Left renal cortex interstitium (tissue), 4 donors: ENCODE measurements at places on chromosomes 4 and X. TPM values are rescaled to one million over a fixed set of nuclear protein-coding genes. Genes with fewer than 3 reads are reported as not detected.

DNA sequence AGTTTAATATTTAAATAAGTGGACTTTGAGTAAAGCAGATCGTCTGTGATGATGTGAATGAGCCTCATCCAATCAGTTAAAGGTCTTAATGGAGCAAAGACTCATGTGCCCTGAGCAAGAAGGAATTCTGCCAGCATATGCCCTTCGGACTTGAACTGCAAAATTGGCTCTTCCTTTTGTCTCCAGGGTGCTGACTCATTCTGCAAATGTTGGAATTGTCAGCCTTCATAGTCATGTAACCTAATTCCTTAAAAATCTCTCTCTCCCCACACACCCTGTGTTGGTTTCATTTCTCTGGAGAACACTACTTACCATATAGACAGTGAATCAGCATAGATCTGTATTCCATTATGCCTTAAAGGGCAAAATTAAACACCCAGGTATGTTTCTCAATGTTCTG is 609.8 kb upstream of the GALNTL6 start:
- no peak for DNase-seq

- DNase-seq: no peak
Measured at GRCh38 chrX:40996886-40997530, 88.2 kb upstream of the USP9X start.

DNA sequence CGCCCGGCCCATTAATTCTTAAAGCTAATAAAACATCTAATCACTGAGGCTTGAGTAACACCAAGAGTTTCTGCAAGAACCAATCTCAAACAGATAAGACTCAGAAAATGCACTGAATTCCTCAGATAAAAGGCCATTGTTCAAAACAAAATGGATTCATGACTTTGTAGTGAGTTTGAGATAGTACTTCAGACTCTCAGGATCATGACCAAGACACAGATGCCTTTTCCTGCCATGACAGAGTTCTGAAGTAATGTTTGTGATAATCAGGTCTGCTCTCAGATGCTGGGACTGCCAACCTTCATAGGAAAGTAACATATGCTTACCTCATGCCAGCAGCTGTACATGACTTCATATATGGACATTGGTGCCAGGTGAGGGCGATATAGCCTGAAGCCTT is 54.6 kb downstream of the NIPAL1 start:
- DNase-seq: no peak

DNA sequence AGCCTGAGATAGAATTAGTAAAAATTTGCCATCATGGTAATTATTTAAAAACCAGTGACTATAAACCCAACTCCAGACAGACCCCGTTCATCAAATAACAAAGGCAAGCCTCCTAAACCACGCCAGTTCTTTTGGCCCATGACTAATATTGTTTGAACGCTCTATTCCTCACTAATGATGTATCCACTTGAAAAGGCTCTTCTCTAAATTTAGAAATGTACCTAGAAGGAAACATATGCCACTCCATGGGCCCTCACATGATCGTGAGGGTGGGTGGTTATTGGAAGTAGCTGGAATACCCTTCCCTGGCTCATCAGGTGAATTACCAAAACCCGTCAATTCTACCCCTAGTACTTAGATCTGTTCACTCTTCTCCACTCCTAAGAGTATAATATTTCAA is 249.2 kb downstream of the COL25A1 start:
- DNase-seq: no peak

DNA sequence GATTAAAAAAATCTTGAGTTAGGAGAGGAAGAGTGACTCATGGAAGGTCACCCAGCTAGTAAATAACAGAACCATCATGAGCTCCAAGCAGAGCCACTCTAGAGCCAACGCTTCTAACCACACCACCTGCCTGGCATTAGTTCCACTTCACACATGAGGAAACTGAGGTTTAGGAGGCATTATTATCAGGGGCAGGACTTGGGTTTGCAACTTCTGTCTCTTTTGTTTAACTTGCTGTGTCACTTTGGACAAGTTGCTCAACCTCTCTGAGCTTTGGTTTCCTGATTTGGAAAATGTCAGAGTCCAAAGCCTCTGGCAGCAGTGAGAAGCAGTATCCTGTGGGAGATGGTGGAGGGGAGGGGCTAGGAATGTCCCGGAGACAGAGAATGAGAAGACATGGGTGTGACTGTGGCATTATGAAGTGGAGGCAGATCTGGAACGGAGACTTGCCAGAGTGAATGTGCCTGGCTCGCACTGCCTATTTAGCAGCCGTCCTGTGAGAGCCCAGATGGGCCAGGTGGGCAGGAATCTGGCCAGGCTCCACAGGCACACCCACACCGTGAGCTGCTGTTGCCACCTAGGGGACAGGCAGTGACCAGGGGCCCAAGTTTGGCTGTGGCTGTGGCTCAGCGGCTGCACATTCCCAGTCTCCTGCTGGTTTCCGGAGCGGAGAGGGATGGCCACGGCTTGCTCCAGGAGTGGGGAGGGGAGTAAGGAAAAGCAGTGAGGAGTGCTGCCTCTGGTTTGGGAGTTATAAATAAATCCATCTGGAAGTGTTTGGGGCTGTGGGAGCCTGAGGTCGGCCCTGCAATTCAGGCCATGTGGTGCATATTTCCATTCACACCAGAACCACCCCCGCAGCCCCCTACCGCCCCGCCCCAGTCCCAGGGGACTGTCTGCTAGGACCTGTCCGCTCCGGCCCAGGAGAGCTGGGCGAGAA is 93.4 kb downstream of the NHSL2 start:
- no peak for DNase-seq

DNA sequence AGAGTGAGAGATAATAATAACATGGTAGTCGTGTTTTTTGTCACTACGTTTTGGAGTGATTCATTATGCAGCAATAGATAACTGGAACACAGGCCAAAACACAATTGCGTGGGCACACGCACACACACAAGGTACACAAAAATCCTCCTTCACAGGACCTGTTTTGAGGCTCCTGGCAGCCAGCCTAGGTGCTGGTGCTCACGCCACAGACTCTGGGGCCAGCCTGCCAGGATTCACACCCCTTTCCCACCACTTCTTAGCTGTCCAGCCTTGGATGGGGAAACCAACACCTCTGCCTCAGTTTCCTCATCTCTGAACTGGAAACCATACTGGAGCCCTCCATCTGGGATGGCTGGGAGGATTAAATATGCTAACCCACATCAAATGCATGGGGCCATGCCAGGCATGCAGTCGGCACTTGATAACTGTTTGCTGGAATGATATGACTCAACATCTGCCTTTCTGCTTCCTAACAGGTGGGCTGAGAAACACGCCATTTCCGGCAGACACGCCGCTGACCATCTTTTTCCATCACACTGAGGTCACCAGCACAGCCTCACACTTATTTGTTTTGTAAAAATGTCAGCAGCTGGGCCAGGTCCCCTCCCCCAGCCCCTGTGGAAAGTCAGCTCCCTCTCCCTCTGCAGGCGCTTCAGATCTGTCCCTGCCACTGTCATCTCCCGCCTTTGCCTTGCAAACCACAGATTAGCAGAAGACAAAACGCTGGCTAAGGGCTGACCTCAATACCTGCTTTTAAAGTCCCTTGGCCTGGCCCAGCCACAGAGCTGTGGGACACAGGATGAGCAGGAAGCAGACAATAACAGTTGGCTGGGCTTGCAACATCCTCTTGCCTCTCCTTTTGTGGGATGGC is 237.5 kb downstream of the BCOR start:
- DNase-seq: no peak

- no peak for DNase-seq
Measured at GRCh38 chr4:140497747-140498636, at the start of gene MGAT4D. Gene MGAT4D (minus strand): TSS chr4:140498293. CDS start chr4:140498222, 71 bp downstream.

GRCh38 chr4:92968996-92969395 is 665.2 kb downstream of the GRID2 start:
- DNase-seq: no peak

The PLAC8 gene
- 3.2 TPM for polyA plus RNA-seq

The GABRB1 gene
- polyA plus RNA-seq: 0.78 TPM

The TCEAL7 gene
- polyA plus RNA-seq: 30.6 TPM

The RTL3 gene
- not detected for polyA plus RNA-seq

GRCh38 chr4:84503495-84504437 is 4.7 kb upstream of the NKX6-1 start:
- no peak for DNase-seq

- DNase-seq: no peak
Measured at GRCh38 chr4:187064033-187064432, 340.4 kb upstream of the FAT1 start.

GRCh38 chr4:18318682-18319388 is 297.3 kb upstream of the LCORL start:
- no peak for DNase-seq

The PNMA5 gene
- polyA plus RNA-seq: 0.44 TPM

GRCh38 chr4:20297261-20297660 is 45.6 kb downstream of the SLIT2 start:
- DNase-seq: no peak

- no peak for DNase-seq
Measured at GRCh38 chrX:37787423-37787869, 7.6 kb downstream of the CYBB start.

The XG gene
- polyA plus RNA-seq: 0.39 TPM

The UGT2B7 gene
- 81.2 TPM for polyA plus RNA-seq

GRCh38 chr4:122602277-122603142 is 18.4 kb downstream of the IL21 start:
- no peak for DNase-seq

The GLRA3 gene
- polyA plus RNA-seq: 0.07 TPM

The FGF5 gene
- 0.16 TPM for polyA plus RNA-seq

DNA sequence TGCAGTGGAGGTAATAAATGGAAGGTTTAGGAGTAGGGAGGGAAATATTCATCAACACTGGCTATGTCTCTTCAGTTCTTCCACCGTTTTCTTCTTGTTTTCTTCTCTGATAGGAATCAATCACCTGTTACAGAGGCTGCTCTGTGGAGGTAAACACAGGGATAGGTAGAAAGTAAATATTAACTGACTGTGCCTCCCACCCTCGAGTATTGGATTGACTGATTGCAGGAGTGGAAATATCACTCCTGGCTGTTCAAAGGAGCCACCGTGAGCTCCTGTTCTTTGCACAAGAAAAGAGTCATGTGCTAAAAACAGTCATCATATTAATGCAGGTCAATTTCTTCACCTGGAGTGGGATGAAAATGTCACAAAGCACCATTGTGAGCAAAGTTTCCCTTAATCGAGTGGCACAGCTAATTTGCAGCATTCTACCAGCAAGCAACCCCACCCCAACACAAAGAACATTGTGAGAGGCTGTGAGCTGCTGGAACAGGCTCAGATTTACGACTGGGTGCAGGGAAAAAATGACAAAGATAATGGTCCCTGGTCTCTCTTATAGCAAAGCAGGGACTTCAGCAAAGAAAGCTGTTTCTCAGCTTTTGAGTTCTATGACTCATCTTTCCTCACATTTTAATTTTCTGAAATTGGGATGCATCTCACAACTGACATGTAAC is 113.7 kb upstream of the TSPAN5 start:
- no peak for DNase-seq

GRCh38 chrX:112470551-112470950 is 209.2 kb downstream of the LHFPL1 start:
- DNase-seq: no peak

The RAB40AL gene
- not detected for polyA plus RNA-seq

The DDIT4L gene
- polyA plus RNA-seq: 2.7 TPM

DNA sequence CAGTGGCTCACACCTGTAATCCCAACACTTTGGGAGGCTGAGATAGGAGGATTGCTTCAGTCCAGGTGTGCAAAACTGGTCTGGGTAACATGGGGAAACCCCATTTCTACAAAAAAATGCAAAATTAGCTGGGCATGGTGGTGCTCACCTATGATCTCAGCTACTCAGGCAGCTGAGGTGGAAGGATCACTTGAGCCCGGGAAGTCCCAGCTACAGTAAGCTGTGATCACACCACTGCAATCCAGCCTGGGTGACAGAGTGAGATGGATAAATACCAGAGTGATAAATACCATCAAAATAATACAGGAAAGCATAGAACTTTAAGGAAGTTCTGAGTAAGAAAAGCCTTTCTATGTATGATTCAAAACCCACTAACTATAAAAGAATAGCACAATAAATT is 52.8 kb downstream of the LRBA start:
- DNase-seq: no peak

DNA sequence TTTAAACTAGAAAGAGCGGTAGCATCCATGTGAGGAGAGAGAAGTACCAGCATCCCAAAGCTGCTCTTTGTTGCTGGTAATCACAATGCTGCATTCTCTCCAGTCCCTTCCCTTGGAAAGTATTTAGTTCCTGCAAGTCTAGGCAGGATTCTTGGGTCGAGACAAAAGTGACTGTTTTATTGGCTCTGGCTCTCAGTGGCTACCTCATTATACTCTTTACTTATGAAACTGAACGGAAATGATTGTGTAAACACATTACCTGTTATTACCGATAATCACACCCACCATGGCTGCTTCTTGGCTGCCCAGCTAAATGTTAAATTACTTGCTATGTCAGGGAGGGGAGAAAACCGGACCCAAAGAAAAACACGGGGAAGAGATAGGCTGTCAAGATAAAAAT is 26.2 kb downstream of the ATXN3L start:
- no peak for DNase-seq

The C4orf17 gene
- polyA plus RNA-seq: 0.27 TPM

The EPHA5 gene
- polyA plus RNA-seq: 0.38 TPM

DNA sequence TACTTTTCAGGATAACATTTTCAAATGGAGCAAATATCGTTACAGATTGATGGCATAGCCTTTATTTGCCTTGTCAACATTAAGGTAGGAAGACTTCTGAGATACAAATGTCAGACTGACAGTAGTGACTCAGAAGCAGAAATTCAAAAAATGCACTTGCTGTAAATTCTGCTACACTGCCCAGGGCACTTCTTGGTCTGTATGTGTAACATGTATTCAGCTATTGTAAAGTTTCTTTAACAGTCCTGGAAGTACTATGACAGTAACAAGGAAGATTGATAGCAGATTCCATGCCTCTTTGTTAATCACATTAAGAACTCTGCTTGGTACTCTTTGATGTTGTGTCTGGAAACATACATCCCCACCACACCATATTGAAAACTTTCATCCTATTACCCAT is 69.6 kb upstream of the PCDH18 start:
- DNase-seq: no peak

- DNase-seq: no peak
Measured at GRCh38 chr4:113159942-113160545, 110.6 kb downstream of the ANK2 start.

DNA sequence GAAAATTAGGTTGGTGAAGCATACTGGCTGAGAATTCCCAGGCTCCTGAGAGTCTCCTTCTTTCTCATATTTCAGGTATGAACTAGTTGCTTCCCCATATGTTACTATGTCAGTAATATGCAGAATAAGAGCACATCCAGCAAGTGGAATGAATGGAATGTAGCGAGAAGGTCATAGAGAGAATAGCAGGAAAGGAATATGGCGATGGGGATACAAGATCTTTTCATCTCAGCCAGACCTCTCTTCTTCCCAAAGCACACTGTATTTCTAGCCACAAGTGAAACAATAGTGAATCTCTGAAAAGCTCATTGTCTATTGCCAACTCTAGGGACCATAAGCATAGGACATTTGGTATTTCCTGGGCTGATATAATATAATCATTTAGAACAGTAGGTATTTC is 54.6 kb upstream of the MMAA start:
- DNase-seq: no peak

DNA sequence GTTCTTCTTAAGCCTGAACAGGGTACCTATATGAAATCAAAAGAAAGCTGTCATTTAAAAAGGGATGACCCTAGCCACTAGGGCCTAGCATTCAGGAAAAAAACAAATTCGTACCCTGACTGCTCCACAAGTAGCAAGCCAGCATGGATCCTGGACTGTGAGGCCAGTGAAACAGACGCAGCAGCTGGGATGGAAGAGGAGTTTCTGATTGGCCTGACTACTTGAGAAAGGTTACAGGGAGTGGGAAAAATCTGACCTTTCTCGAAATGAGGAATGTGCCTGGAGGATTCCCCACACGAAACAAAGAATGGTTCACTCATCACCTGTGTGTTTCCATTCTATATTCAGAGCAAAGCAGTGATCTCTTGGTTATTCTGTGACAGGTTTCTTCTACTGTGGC is 87.6 kb upstream of the JADE1 start:
- no peak for DNase-seq

The C1QTNF7 gene
- 25.4 TPM for polyA plus RNA-seq
